ENCODE measurements at places on chromosomes 2 and 18. TPM values are rescaled to one million over a fixed set of nuclear protein-coding genes. Genes with fewer than 3 reads are reported as not detected.

- no peak for DNase-seq
- H3K4me3 ChIP-seq = no peak overlapping the region
- no peaks in the 10 kb centered on the region for H3K36me3 ChIP-seq
- no peak overlapping the region for H3K27ac ChIP-seq
- peaks cover 10% of the 10 kb centered on the region for H3K27me3 ChIP-seq
Observed at GRCh38 chr2:190110131-190110530, 47.6 kb upstream of the MSTN start.

- no peak overlapping the region for H3K4me3 ChIP-seq
- H3K27me3 ChIP-seq = peaks cover 7% of the 10 kb centered on the region
- H3K36me3 ChIP-seq = peaks cover 9% of the 10 kb centered on the region
- H3K27ac ChIP-seq = no peak overlapping the region
Observed at GRCh38 chr2:127598711-127599110, 47.2 kb upstream of the GPR17 start.

GRCh38 chr2:164457271-164457670 lies 164.0 kb downstream of the GRB14 start:
- no peak overlapping the region for H3K4me3 ChIP-seq
- no peaks in the 10 kb centered on the region for H3K27me3 ChIP-seq
- H3K4me1 ChIP-seq = no peaks in the 10 kb centered on the region
- H3K36me3 ChIP-seq = no peaks in the 10 kb centered on the region
- no peak overlapping the region for H3K27ac ChIP-seq

- H3K27ac ChIP-seq = no peak overlapping the region
- no peak overlapping the region for H3K4me3 ChIP-seq
- DNase-seq = no peak
- peaks cover 4% of the 10 kb centered on the region for H3K27me3 ChIP-seq
- H3K36me3 ChIP-seq = no peaks in the 10 kb centered on the region
Observed at GRCh38 chr2:16425462-16426336, 239.9 kb downstream of the CYRIA start.

- peaks cover 72% of the 10 kb centered on the region for H3K4me1 ChIP-seq
- no peak overlapping the region for H3K27ac ChIP-seq
- no peak for DNase-seq
Observed at GRCh38 chr2:234286956-234287355, 209.9 kb downstream of the ARL4C start.

DNA sequence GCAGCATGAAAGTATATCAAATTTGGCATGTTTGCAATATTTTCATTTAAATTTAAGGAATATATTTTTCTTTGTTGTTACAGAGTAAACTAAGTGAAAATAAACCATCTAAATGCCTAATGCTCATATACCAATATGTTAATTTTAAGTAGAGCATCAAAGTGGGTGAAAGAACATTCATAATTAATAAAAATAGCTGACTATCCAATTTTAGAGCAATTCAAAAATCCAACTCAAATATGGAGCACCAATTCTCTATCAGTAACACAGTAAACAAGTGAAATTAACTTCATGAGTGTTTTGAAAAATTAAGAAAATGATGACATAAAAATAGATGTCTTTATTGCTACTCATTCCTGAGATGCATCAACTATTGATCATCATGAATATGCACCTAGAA lies 893.0 kb downstream of the DSC3 start:
- no peaks in the 10 kb centered on the region for H3K4me1 ChIP-seq
- H3K4me3 ChIP-seq = no peak overlapping the region
- no peaks in the 10 kb centered on the region for H3K36me3 ChIP-seq
- DNase-seq = no peak

Gene TRIM54
- not detected for total RNA-seq

Gene SLC66A2
- 34.6 TPM for total RNA-seq

Gene ACYP2
- total RNA-seq = 13.1 TPM

Gene SDC1
- total RNA-seq = not detected

Gene GALR1
- total RNA-seq = not detected

Gene TSPYL6
- not detected for total RNA-seq

Gene ZNF2
- 4.4 TPM for total RNA-seq

Gene OSR1
- total RNA-seq = not detected

Data from activated CD4-positive, alpha-beta T cell treated with anti-CD3 and anti-CD28 coated beads, Interleukin-2, amount 10 ng/mL, durations not matched to agents 7 days and 5 days (primary cell).